ENCODE measurements at places on chromosomes 12 and 14. TPM values are rescaled to one million over a fixed set of nuclear protein-coding genes. Genes with fewer than 3 reads are reported as not detected.

DNA sequence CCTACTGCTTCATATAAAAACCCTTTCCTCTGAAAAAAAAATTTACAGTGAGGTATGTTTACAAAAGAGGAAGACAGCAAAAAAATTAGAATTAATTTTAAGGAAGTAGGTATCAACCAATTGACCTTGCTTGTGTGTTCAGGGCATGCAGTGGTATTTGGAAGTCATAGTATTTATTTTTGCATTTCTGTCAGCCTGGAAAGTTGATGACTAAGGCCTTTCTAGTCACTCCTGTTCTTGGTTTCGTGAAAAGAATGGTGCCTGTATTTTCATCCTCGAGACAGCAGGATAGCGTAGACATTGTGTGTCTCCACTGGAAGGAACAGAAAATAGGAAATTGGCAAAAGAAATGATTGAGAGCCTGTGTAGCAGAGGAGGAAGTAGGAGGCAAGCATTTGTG lies 24.5 kb downstream of the SLC16A7 start:
- no peak overlapping the region for H3K27ac ChIP-seq
- no peaks in the 10 kb centered on the region for H3K36me3 ChIP-seq

DNA sequence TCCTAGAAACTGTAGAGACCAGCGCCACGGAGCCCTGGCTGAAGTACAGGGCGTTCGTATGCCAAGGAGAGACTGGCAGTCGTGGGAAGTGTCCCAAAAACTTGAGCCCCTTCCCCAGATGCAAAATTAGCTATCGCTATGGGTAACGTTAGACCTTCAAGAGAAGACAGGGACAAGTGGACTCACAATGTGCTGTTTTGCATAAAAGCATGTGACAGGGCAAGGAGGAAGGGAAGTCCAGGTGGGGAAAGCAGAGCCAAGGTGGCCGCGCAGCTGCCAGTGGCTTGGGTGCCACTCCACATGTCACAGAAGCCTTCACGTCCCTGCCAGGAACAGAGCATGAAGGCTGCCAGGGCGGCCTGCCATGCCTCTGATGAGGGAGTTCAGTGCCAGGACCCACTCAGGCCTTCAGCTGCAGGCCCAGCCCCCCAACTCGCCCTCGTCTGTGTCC lies 61.2 kb upstream of the DYNC1H1 start:
- no peaks in the 10 kb centered on the region for H3K36me3 ChIP-seq
- H3K27ac ChIP-seq = no peak overlapping the region
- DNase-seq = no peak
- no peaks in the 10 kb centered on the region for H3K4me1 ChIP-seq
- no peaks in the 10 kb centered on the region for H3K27me3 ChIP-seq

- no peaks in the 10 kb centered on the region for H3K4me1 ChIP-seq
- H3K27me3 ChIP-seq = no peaks in the 10 kb centered on the region
- no peak overlapping the region for H3K4me3 ChIP-seq
These were observed 47.4 kb downstream of the SLC35F4 start for GRCh38 chr14:57818511-57818910.

DNA sequence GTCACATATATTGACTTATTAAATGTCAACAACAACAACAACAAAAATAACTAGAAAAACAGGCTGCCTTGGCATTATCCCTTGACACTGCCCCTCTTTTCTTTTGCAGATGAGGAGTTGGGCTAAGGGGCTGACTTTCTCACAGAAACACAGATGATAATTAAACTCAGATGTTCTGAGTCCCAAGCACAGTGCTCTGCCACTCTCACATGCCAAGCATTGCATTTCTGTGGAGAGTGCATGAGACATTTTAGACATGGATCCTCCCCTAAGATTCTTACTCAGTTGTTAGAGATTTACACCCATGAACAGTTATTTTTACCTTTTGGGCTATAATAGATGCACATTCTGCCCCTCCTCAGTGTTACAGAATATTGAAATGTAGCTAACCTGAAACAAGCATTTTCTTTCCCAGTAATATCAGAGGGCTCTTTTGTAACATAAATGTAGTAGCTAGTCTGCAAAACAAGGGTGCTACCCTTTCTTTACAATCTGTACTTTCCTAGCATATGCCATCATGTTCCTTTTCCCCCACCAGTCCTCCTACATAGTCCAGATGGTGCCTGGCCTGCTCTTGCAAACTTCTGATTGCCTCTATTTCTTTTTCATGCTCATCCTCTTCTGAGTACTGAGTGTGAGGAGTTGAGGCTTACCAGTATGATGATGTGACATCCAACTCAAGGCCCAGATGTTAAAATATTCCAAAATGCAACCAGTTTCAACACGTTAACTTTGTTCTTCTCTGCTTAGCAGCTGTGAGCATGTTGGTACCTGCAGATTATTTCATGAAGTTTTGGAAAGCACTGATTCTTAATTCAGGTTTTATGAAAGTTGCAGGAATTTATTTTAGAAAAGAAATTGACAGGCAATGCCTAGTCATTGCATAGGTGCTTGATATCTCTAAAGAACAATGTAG lies 125.0 kb upstream of the ATP2B1 start:
- no peak overlapping the region for H3K4me3 ChIP-seq
- no peak for DNase-seq
- no peak overlapping the region for H3K27ac ChIP-seq
- no peaks in the 10 kb centered on the region for H3K36me3 ChIP-seq
- H3K27me3 ChIP-seq = no peaks in the 10 kb centered on the region

GRCh38 chr14:90523544-90523943 lies 126.7 kb downstream of the CALM1 start:
- H3K36me3 ChIP-seq = no peaks in the 10 kb centered on the region
- no peak for DNase-seq
- H3K27ac ChIP-seq = no peak overlapping the region
- no peaks in the 10 kb centered on the region for H3K27me3 ChIP-seq
- H3K4me3 ChIP-seq = no peak overlapping the region

Gene EPYC
- total RNA-seq = not detected

Gene SLC5A8
- 5.6 TPM for total RNA-seq
